ENCODE measurements at places on chromosomes 16 and 17.

DNA sequence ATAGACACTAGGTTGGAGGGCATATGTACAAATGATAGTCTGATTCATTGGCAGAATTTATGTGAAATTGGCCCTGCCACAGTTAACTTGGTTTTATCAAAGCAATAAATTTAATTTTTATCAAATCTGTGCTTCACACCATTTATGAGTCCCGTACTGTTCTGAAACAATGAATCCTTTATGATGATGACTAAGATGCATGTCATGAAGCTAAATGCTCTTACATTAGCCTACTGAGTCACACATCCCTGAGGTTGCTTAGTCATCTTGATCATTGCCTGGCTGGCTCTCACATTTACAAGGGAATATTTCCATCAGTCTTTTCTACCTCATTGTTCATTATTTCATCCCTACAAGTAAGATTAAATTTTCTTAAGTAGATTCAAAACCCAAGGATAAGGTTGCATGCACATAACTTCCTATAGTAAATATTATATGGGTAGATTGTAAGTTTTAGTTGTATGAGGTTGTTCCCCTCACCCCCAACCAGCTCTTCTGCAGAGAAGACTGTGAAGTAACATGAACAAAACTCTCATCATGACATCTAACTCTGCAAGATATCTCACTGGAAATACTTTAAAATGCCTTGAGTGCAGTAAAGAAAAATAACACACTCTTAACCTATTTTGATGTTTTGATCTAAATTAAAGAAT is 170.7 kb downstream of the CYB561 start:
- no peak for DNase-seq

DNA sequence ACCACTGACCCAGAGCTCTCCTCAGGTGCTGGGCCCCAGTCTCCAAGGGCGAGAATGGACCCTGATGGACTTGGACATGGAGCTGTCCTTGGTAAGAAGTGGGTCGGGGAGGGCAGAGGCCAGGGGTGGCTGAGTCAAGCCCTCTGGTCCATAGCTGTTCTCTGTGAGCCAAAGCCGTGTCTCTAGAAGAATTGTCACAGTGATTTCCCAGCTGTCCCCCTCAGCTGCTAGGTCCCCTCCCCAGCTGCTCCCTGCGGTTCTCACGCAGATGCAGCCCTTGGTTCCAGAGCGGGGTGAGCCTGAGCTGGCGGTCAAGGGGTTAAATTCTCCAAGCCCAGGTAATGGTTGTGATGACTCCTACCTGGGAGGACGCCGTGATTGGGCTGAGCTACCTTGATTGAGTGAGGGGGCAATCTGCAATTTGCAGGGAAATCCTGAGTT is 1.3 kb upstream of the NOL3 start:
- DNase-seq: no peak

DNA sequence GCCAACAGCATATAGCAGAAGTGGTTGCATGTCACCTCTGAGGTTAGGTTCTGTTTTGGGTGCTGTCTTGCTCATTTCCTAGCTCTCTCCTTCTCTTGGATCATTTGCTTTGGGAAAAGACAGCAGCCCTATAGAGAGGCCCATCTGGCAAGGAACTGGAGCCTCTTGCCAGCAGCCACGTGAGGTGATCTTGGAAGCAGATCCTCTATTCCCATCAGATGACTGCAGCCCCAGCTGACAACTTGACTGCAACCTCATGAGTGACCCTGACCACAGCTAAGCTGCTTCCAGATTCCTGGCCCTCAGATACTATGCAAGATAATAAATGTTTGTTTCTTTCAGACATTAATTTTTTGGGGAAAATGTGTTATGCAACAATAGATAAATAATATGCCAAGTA is 213.3 kb upstream of the HS3ST4 start:
- no peak for DNase-seq

GRCh38 chr16:75660726-75661302 is 13.2 kb downstream of the TERF2IP start:
- DNase-seq: no peak

GRCh38 chr17:68576811-68577496 is 24.2 kb downstream of the FAM20A start:
- no peak for DNase-seq

DNA sequence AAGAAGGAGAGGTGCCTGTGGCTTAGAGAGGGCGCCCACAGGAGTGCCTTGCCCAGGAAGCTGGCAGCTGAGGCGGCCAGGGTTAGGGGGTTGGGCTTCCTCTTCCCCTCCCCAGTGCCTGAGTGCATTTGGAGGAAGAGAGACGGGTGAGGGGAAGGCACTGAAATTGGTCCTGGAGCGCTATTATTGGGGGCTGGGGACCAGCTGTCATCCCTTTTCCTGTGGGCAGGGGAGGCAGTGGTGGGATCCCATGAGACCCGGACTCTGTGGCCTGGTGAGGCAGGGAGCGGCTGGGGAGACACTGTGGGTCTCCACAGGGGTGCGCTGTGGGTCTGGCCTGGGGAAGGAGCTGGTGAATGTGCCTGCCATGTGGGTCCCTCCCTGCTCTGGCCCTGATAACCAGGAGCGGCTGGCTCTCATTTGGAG is 259.7 kb downstream of the SEC14L1 start:
- peak; percentile 81 for DNase-seq

DNA sequence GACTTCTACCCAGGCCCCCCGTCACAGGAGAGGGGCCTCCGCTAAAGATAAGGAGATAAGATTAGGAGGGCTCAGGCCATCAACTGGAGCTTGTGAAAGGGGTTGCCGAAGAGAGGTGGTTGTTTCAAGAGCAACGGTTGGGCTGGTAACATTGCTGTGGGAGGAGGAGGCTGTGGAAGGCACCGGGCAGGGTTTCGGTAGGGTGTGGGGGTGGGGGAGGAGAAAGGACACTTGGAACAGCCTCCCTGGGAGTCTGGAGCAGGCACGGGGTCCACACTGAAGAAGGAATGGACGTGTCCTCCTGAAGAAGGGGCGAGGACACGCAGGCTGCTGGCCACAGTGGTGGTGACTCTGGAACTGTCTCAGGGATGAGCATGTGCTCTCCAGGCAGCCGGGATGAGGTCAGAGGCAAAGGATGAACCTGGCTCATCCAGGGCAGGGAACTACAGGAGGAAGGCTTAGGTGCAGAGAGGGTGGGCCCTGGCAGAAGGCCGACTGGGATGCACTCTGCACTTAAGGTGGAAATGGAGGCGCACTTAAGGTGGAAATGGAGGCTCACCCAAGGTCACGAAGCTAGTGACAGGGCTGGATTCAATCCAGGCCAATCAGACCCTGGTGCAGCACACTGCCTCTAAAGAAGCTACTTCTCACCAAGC is 1.2 kb upstream of the EPX start:
- no peak for DNase-seq

DNA sequence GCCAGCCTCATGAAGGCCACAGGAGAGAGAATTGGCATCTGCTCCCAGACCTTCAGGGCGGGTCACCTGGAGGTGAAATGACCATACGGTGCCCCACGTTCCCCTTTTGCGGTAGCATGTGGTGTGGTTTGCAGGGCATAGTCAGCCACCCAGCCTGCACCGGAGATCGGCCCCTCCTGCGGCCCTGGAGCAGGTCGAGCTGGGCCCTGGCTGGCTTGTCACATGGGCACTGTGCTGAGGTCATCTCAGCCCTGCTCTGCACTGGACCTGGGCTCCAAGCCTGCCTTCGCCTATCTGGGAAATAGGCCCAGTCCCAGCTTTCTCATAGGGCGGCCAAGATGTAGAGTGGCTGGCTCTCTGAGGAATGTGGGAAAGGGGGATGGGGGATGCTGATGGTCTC is 16.2 kb downstream of the GSE1 start:
- no peak for DNase-seq

- peak; percentile 62 for DNase-seq
Observed at GRCh38 chr16:67311607-67312488, 14.7 kb downstream of the KCTD19 start.

DNA sequence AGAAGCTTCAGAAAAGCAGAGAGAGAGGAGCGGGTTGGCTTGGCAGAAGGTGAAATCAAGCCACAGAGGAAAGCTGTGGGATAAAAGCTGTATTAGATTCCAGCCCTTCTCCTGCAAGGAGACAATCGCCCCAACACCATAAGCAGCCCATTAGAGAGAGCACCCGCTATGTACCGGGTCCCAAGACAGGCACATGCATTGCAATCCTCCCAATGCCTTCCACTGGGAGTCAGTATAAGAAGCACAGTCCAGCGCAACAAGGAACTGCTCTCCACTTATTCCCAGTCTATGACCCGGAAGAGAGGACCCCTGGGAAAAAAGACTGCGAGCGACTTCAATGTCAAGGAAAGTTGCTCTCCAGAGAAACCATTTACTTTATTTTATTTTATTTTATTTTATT is 43.8 kb downstream of the NOG start:
- DNase-seq: no peak

DNA sequence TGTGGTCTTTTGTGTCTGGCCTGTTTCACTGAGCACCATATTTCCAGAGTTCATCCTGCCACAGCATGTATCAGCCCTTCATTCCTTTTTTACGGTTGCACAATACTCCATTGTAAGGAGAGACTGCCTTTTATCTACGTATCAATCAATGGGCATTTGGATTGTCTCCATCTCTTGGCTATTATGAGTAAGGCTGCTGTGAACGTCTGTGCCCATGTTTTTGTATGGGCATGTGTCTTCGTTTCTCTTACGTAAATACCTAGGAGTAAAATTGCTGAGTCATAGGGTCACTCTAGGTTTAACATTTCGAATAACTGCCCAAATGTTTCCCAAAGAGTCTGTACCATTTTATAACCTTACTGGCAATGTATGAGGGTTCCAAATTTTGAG is 202.8 kb upstream of the FOXF1 start:
- DNase-seq: no peak

- DNase-seq: no peak
Observed at GRCh38 chr17:78986048-78986648, 6.4 kb upstream of the LGALS3BP start.

GRCh38 chr17:80991645-80992076 is at the start of gene CHMP6:
Gene CHMP6 (plus strand): TSS chr17:80991841. CDS start chr17:80991919, 78 bp downstream.
- peak; percentile 78 for DNase-seq

DNA sequence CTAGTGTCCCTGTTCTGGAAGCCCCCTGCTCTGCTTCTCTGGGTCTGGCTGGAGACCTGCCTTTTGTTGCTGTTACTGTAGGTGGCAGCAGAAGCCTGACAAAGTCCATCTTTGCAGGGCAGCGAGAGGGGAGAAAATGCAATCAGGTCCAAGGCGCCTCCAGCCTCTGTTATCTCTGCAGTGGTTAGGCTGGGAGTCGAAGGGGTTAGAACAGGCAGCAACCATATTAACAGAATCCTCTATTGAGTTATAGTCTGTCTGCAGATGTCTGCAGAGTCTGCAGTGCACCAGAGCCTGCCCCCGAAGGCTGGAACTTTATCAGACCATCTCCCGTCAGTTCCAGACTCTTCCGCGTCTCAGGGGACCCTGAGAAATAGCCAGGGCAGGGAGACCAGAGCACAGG is 404.9 kb upstream of the EEF2KMT start:
- DNase-seq: no peak

- no peak for DNase-seq
Observed at GRCh38 chr17:2898255-2898926, 102.2 kb downstream of the RAP1GAP2 start.

GRCh38 chr17:43750153-43750552 is 8.4 kb downstream of the SOST start:
- DNase-seq: no peak

GRCh38 chr17:62611728-62612127 is 15.7 kb upstream of the MRC2 start:
- DNase-seq: no peak

GRCh38 chr17:72411124-72411563 is 290.3 kb downstream of the SOX9 start:
- DNase-seq: no peak

GRCh38 chr16:52465711-52466267 is 81.2 kb downstream of the TOX3 start:
- no peak for DNase-seq

- no peak for DNase-seq
Observed at GRCh38 chr17:82217530-82218204, 5.0 kb upstream of the CCDC57 start.

DNA sequence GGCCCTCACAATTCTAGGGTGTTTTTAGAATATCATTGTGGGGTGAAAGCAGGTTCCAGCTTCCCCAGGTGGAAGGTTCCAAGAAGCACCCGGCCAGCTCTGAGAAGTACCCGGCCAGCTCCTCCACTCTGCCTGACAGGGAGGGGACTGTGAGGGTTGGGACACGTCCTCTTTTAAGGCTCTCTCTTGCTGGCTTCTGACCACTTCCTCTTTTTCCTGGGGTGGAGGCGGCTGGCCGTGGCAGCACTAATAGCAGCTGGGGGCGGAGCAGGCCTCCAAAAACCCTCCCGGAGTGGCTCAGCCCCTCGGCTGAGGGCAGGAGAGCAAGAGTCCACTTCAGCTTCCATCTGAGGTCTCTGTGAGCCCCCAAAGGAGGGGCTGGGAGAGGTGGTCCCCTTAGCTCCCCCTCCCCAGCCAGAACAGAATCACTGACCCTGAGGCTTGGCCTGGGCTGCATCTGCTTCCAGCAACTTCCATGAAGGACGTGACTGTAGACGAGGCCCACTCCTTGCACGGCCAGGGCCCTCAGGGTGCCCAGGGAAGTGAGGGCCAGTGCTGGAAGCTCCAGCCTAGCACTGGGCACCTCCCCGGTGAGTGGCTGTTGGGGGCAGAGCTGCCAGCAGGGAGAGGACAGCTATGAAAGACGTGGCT is 26.7 kb upstream of the PLCG2 start:
- no peak for DNase-seq

GRCh38 chr16:68074850-68075555 is 10.2 kb upstream of the NFATC3 start:
- DNase-seq: peak; percentile 65

GRCh38 chr17:44164476-44164875 is 6.0 kb upstream of the ASB16 start:
- DNase-seq: no peak

DNA sequence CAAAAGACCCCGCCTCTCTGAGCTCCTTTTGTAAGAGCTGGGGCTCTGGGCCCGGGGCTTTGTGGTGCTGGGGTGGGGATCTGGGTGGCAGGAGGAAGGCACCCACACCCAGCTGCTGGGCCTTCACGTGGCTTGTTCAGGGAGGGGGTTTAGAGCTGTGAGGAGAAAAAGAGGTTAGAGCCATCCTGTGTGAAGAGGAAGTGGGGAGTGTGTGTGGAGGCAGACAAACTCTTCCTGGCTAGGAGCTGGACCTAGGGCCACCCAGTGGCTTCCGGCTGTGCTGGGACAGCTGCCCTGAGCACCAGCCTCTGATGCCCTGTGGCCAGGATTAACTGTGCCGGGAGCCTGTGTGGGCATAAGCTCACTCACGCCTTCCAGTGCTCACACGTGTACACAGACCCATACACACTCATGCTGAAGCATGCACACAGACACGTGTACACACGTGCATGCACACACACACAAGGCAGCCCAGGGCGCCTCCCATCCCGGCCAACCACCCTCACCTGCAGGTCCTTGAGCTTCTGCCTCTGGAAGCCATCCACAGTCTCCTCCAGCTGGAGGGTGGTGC is 7.4 kb downstream of the CIBAR2 start:
- DNase-seq: no peak

- DNase-seq: no peak
Observed at GRCh38 chr17:38539386-38539785, 66.4 kb downstream of the SRCIN1 start.
